ENCODE measurements at places on chromosomes 11 and 22.
A peak's percentile ranks its signal among the peaks of the same experiment; 100 is the strongest.

- DNase-seq = no peak
These were observed 88.8 kb upstream of the XKR3 start for GRCh38 chr22:16914006-16914405.

GRCh38 chr11:84958295-84958694 lies 668.8 kb downstream of the DLG2 start:
- no peak for DNase-seq

DNA sequence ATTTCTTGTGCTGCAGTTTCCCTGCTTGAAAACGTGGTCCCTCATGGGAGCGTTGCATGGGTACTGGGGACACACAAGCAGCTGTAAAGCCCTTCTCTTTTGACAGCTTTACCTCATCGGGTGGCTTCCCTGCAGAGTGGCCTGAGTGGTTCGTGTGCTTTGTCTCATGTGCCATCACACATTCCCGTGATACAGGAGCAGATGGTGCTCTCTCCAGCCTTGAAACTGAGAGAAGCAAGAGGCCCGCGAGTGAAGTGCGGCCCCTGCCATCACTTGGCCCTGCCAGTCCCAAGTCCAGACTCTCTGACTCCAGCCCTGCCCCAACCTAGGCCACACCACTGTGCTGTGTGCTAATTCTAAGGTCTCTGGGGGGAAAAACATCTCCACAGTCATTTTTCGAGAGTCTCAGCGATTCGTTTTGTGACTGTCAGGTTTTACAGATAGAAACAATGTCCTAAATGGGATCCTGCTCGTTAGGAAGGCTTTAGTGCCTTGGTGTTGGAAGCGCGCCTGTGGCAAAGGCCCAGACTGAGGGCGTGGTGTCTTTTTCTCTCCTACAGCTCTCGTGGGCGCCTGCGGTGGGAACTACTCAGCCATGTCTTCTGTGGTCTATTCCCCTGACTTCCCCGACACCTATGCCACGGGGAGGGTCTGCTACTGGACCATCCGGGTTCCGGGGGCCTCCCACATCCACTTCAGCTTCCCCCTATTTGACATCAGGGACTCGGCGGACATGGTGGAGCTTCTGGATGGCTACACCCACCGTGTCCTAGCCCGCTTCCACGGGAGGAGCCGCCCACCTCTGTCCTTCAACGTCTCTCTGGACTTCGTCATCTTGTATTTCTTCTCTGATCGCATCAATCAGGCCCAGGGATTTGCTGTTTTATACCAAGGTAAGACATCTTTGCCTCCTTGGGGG lies 64.2 kb downstream of the KREMEN1 start:
- DNase-seq = peak; percentile 43

- DNase-seq = no peak
These were observed 55.9 kb downstream of the CERK start for GRCh38 chr22:46682011-46682731.

GRCh38 chr22:50610041-50610451 lies 9.5 kb downstream of the MAPK8IP2 start:
- no peak for DNase-seq

DNA sequence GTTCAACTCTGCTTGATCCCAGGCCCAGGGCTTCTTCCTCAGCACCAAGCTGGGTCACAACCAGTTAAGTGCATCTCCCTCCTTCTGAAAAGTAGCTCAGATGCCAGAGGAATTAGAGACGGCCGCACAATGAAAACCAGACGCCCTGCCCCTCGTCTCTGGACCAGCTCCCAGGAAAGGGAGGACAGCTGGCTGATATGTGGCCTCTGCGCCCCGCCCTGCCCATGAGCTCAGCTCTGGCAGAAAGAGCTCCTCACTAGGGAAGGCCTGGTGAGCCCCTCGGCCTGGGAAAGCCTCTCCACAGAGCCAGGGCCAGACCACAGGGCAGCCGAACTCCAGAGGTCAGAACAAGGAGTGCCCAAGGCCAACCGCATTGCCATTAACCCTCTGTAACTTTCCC lies 18.1 kb upstream of the SCGB1A1 start:
- DNase-seq = no peak

DNA sequence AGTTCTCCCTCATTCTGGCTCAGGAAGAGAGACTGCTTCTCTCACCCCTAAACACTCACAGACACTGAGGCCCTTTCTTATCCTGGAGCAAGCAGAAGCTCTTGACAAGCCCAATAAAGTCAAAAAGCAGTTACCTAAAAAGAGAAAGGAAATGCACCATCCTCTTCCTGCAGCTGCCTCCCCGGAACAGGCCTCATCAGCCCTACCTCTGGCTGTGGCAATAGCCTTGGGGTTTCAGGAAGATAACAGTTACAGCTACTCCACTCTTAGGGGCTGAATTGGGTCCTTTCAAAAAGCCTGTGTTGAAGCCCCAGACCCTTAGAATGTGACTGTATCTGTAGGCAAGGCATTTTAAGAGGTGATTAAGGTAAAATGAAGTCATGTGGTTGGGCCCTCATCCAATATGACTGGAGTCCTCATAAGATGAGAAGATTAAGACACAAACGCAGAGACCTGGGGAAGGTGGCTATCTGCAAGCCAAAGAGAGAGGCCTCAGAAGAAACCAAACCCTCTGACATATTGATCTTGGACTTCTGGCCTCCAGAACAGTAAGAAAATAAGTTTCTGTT lies 3.5 kb upstream of the LGALS12 start:
- no peak for DNase-seq
